ENCODE measurements at places on chromosomes 6 and 20.

GRCh38 chr6:16476861-16477260 lies 238.5 kb downstream of the GMPR start:
- H3K36me3 ChIP-seq = no peaks in the 10 kb centered on the region
- no peaks in the 10 kb centered on the region for H3K27me3 ChIP-seq
- H3K27ac ChIP-seq = no peak overlapping the region
- no peak for DNase-seq
- H3K4me3 ChIP-seq = no peak overlapping the region
- H3K4me1 ChIP-seq = no peaks in the 10 kb centered on the region

DNA sequence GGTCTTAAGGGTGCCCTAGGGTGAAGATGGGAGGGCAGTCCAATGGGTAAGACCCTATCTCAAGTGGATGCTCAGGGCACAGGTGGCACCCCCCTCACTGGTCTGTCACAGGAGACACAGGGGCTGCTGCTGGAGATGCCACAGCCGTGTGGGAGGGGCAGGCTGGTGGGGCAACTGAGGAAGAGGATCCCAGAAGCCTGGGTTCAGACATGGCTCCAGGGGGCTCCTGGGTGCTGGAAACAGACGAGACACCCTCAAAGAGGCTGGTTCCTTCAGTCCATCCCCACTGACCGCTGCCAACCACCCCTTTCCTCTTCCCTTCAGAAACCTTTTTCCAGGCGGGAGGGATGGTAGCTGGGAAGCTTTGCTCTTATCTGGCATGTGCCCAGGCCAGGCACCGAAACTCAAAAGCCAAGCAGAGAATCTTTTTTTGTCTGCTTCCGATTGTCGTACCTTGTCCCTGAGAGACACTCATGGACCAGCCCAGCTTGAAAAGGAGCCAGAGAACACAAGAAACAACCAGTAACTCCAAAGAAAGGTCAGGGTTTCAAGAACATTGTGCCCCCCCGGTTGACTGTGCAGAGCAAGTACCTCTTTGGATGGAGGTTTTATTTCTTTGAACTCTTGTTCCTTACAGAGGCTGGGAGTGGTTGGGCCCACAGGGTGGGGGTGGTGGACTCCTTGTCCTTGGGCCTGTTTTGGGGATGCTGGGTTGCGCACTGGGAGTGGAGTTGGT lies 28.5 kb upstream of the EMILIN3 start:
- no peak overlapping the region for H3K27ac ChIP-seq
- H3K27me3 ChIP-seq = peaks cover 6% of the 10 kb centered on the region
- H3K4me1 ChIP-seq = no peaks in the 10 kb centered on the region
- H3K4me3 ChIP-seq = no peak overlapping the region
- DNase-seq = no peak

DNA sequence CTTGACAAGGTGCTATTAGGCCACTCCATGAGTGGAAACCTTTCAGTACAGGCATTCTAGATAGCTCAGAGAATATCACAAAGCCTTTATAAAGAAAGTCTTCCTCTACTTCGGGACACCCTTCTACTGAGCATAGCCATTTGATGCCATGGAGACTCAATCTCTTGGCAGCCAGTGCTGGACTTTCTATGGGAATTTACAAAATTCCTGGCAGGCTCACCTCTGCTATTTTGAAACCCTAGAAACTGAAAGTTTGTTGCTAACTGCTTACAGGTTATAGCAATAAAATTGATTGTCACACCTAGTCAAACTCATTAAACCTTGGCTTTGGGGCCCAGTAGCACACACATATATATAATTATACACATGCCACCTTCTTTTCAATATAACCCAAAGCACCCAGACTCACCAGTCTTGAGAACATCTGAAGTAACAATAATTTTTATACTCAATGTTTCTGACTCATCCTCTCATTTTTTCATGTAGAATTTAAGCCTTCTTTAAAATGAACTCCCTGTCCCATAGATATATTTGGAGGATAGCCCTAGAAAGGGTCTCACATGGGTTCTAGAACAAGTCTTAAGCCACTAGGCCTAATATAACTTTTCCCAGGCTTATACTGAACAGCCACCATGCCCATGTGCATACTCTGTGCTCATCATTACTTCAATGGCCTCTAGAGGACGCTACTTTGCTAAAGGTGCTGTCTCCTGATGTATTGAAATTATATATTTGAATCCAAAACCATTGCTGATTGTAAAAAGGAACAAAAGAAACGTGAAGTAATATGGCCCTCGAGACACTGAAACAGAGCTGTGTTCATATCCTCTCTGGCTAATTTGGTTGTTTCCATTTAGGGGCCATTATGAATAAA lies 368.1 kb upstream of the MARCKS start:
- no peak overlapping the region for H3K27ac ChIP-seq
- H3K36me3 ChIP-seq = no peaks in the 10 kb centered on the region
- no peak for DNase-seq
- no peaks in the 10 kb centered on the region for H3K4me1 ChIP-seq
- H3K4me3 ChIP-seq = no peak overlapping the region

GRCh38 chr6:62614442-62614841 lies 328.4 kb upstream of the KHDRBS2 start:
- no peak overlapping the region for H3K4me3 ChIP-seq
- no peak for DNase-seq
- H3K4me1 ChIP-seq = no peaks in the 10 kb centered on the region
- H3K27me3 ChIP-seq = no peaks in the 10 kb centered on the region
- H3K36me3 ChIP-seq = no peaks in the 10 kb centered on the region

GRCh38 chr6:166478782-166479592 lies 96.2 kb upstream of the MPC1 start:
- DNase-seq = no peak
- H3K27me3 ChIP-seq = peaks cover 76% of the 10 kb centered on the region
- no peak overlapping the region for H3K4me3 ChIP-seq
- peaks cover 4% of the 10 kb centered on the region for H3K4me1 ChIP-seq
- no peaks in the 10 kb centered on the region for H3K36me3 ChIP-seq

DNA sequence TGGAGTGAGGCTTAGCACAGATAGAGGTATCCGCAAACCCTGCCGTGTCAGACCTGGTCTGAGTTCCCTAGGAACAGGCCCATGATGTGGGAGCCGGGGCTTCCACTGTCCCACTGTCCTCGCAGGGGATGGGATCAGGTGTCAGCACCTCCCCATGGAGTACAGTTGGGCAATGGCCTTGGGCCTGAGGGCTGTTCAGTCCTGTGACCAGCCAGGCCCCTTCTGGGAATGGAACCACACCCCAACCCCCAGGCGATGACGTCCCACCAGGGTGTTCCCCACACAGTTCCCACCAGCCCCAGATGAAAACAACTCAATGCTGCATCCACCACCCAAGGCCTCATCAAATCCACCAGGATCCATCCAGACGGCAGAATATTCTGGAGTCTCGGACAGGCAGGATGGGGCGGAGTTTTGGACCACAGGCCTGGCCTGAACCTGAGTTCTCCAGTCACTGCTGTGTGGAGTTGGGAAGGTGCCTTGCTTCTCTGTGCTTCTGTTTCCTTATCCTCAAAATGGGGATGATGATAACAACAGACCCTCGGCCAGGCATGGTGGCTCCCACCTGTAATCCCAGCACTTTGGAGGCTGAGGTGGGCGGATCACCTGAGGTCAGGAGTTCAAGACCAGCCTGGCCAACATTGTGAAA lies 62.2 kb downstream of the UBE2V1 start:
- no peaks in the 10 kb centered on the region for H3K27me3 ChIP-seq
- no peaks in the 10 kb centered on the region for H3K36me3 ChIP-seq
- no peak for DNase-seq
- H3K4me1 ChIP-seq = peaks cover 33% of the 10 kb centered on the region

DNA sequence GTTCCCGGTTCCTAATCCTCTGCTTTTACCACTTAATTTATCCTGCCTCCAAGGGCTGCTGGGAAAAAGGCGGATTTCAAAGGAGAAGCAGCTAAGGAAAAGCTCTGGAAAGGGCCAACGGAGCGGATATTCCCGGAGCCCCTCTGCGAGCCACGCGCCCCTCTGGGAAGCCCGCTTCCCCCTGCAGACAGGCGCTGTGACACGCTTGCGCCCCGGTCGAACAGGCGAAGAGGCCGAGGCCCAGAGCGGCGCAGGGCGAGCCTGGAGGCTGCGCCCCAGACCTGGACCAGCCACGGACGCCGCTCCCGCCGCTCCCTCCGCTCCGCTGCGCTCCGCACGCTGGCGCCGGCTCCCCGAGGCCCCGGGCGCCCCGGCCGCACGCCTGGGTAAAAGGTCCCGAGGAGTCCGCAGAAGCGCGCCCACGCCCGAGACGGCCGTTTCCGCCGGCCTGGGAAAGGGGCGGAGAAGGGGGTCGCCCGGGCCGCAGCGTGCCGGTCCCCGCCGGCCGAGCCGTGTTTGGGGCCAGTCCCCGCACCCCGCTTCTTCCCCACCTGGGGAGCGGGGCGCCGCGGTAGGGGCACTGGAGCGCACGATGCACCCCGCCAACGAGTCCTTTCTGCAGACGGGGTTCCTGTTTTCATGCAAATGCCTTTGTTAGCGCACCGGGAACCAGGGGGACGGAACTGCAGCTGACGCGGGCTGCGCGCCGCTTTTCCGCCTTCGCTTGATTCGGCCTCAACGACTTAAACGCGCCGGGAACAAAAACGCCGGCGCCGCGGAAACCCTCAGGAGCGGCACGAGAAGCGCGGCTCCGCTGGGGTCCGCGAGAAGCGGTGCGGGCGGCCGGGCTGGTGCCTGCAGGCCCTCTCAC lies 91.9 kb upstream of the SIRPA start:
- H3K4me1 ChIP-seq = peaks cover 5% of the 10 kb centered on the region
- no peaks in the 10 kb centered on the region for H3K36me3 ChIP-seq
- no peak overlapping the region for H3K4me3 ChIP-seq
- H3K27me3 ChIP-seq = peaks cover 30% of the 10 kb centered on the region
- no peak overlapping the region for H3K27ac ChIP-seq

Data from K562 (cell line).